ENCODE measurements at places on chromosomes 12 and 14. TPM values are rescaled to one million over a fixed set of nuclear protein-coding genes. Genes with fewer than 3 reads are reported as not detected.

DNA sequence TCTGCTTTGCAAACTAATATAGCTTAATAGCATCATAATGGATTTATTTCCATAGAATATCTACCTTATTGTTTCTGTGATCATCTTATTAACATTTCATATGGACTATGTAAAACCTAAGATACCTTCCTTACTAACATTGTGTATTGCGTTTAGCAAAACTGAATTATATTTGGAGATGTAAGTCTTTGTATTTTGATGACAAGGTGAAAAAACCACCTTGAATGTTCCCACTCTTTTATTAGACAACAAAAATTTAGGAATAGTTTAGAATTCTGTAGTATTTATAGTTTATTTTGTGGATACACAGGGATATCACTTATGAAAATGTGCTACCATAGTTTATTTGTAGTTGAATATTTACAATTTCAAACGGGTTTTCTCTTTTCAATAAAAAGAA is 32.0 kb downstream of the RASSF8 start:
- DNase-seq = no peak

- DNase-seq = no peak
These were observed 183.4 kb downstream of the ESR2 start for GRCh38 chr14:64110802-64111201.

DNA sequence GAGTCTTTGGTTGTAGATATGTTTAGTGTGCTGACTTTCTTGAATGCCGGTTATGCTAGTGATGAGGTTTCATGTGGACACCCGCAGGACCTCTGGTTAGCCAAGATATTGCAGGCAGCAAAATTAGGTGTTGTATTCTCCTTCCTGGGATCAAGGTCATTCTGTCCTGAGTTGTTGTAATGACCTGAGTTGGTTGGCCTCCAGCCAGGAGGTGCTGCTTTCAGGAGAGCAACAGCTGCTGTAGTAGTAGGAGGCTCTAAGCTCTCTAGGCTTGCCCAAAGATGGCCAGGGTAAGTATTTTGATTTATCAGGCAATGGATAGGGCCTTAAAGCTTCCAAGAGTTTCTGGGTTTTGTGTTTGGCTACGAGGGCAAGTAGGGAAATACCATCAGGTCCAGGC is 56.0 kb upstream of the BDKRB2 start:
- DNase-seq = no peak

MYF6 gene
- total RNA-seq = 1.1 TPM

DNA sequence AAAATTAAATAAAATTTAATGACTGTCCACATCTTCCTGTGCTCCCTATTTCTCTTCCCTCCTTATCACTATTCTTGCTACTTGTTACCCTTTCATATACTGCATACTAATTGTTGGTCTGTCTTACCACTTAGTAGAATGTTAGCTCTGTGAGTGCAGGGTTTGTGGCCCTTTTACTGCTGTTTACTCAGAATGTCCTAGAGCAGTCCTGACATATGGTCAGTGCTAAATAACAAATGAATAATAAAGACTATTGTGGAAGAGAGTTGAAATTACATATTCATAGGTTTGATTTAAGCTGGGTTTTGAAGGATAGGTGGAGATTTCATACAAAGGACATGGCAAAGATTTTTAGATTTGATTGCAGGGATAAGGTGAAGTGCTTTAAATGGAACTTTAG is 24.5 kb downstream of the KTN1 start:
- no peak for DNase-seq

DNA sequence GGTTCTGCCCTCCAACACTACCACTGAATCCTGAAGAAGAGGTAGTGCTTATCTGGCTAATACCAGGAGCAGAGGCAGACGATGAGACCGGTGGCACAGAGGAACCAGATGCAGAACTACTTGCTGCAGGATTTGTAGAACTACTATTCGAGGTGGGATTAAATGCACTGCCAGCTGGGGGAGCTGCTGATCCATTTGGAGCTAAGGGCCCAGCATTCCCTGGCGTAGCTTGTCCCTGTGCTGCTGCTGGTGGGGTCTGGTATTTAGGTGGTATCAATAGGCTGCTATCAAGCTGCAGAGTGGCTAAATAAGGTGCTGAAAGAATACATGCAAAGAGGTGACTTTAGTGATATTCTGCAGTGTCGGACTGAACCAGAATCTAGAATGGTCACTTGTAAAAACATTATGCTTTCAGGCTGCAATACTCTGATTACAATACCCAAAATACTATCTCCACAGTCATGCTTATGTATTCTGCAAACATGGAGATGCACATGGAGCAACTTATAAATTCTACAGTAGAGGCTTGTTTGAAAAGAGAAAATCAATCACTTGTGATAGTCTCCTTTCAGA is 294.2 kb downstream of the MED13L start:
- DNase-seq = no peak

GRCh38 chr12:95037906-95038305 is 34.4 kb upstream of the NDUFA12 start:
- DNase-seq = no peak

DNA sequence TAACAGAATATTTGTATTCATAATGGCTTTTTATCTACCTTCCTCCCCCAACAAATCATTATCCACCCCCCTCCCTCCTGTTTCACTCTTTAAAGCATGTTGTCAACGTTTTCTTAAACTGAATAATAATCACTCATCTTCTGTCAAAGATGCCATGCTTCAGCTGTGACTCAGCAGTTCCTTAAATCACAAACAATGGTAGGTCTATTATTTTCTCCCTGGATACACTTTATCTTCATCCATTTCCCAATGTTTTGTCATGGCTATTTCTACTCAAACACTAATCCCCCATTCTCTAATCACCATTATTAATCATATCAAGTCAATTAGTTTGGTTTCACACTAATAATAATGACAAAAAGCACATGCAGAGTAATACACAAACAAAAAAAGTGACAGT is 6.5 kb downstream of the CLEC12B start:
- no peak for DNase-seq

DNA sequence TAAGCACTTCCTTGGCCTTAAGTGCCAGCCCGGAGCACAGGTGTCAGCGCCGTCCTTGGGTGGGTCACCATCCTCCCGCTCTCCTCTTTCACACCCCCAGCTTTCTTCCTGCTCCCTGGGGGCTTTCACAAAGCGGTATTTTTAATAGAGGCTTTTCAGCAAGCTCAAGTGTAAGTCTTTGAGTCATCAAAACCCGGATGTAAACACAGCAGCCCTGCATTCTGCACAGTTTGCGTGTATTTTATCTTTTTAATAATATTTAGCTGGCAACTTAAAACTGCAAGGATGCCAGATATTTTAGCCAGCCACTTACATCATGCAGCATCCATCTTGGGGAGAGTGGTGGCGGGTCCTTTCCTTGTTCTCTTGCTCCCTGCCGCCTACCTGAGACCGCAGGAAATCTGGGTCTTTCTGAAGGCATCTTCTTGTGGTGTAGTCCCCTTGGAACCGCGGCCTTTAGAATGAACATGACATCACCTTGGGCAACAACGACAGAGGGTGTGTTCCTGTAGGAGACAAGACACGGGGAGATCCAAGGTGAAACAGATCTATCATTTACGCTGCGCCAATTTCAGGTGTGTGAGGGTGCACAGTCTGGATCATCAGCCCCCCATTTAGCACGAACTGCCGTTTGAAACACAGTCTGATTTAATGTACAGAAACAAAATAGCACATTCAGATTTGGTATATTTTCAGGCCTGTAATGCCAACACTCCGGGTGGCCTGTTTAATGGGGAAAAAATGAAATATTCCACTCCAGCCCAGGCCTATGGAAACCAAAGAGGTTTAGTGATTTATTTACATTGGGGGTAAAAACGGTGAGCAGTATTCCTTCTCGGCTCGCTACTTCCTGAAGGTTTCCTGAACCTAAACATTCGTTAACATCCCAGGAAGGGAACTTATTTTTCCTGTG is 12.5 kb upstream of the IRF2BPL start:
- no peak for DNase-seq

DNA sequence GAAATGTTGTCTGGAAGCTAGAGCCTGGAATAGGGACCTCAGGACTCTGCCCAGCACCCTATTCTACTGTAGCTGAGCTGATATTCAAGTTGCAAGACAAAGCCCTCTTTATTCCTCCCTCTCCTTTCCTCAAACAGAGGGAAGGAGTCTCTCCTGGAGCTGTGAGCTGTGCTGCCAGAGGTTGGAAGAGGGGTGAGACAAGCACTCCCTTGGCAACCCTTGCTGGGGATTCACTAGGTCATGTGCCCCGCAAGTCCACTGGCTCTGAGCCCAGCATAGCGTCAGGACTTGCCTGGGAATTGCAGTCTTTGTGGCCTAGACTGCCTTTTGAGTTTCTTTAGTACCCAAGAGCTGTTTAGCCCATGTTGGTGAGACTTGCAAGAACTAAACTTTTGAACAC is 11.4 kb upstream of the ASCL1 start:
- no peak for DNase-seq
